ENCODE measurements at places on chromosomes 7 and 10.

DNA sequence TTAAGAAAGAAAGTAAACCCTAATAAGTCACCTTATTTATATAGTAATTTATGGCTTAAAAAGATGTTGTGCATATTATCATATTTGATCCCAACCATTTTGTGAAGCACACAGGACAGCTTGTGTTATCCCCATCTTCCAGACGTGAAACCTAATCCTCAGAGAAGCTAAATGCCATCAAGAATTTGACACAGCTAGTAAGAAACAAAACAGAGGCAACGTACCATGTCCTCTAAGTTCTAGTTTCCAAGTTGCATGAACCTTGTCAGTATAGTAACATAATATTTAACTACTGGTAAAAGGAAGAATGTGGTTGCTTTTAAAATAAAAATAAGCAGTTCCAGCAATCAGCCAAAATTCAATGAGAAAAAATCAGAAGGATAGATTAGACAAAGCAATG, 41.5 kb downstream of the PTN start:
- DNase-seq, result no peak

GRCh38 chr10:1102831-1103230, 46.6 kb downstream of the WDR37 start:
- DNase-seq, result no peak

DNA sequence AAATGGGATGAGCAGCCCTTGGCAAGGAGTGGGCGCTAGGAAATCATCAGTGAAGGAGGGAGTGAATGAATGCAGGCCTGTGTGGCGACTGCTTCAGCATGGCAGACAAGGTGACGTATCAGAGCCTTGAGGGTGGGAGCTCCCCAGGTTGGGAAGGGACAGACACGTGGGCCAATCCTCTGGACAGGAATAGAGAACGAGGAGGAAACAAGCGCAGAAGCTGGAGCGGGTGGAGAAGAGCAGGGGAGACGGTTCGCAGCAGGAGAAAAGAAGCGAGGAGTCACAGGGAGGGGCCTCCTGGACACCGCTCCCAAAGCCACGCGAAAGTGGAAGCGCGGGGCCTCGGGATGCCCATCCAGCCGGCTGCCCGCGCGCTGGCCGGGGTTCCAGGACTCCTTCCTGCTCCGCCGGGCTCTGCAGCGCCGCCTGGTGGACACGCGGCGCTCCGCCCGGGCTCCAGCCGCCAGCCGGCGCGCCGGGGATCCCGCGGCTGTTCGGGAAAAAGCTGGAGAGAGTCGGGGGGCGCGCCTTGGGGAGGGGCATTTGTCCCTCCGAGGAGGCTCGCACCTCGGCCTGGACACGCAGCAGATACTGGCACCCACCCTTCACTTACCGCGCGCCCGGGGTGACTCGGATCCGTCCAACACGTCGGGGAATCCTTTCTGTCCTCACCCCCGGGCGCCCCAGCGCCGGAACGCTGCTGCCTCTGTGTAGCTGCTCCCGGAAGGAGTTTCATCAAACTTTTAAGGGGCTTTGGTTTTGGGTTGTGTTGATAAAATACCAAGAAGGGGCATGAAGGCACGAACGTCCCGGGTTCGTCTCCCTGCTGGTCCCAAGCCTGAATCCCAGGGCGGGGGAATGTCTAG, 6.3 kb downstream of the ZNF503 start:
- DNase-seq, result no peak

DNA sequence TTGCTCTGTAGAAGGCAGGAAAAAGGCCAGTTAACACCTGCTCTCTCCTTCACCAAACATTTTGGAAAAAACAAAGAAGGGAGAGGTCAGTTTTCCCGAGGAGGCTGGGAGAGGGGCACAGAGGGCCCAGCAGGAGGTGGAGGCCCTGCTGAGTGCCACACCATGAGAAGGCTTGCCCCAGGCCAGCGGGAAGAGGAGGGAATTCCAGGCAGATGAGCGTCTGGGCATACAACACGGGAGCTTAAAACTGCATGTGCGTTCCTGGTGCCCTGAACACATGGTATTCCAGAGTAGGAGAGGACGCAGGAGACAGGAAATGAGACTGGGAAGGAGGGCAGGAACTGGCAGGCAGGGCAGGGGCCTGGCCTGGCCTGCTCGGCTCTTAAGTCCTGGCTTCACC, 182.4 kb downstream of the CCDC3 start:
- DNase-seq, result no peak

GRCh38 chr7:135385209-135385608, 124.7 kb downstream of the CNOT4 start:
- no peak for DNase-seq

DNA sequence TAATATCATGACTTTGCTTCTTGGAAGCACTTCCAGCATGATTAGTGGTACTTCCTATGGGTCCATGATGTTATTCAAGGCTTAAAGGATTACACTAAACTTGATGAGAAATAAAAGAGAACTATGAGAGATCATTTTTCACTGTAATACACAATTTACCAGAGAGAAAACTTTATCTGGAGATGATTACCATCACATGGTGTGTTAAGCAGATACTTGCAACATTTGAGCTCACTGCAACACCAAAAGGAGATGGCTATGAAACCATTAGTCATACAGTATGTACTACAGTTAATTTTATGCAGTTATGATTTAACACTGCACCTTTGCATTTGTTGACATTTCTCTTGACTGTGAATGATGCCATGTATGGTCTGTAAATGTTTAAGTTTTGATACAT, 311.3 kb upstream of the AOAH start:
- no peak for DNase-seq

DNA sequence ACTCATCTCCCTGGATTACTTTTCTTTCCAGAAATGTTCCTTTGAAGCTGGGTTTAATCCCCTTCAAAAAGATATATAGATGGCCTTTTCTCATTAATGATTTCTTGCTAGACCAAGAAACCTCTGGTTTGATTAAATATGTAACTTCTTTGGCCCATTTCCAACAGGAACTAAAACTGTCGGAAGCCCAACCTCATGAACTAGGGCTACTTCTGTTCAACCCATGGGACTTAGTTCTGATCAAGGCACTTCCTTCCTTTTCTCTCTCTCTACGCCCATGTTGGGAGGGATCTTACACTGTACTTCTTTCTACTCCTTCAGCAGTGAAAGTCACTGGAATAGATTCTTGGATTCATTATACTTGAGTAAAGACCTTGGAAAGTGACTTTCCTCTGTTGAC, 83.6 kb downstream of the TMEM106B start:
- no peak for DNase-seq

DNA sequence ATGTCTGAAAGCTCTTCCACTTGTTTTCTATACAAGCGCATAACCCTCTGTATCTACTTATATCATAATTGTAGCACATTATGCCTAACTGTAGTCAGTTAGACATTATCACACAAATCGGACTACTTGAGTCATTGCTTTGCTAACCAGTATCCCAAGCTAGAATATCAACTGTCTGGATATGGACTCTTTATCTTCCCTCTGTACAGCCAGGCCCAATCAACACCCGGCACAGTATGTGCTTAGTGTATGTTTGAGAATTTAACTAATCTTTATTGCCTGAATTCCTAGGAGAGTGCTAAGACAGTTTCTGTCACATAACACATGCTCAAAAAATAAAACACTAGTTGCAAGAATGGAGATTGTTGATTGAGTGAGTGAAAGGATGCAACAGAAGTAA, 211.2 kb downstream of the ARL4A start:
- DNase-seq, result no peak

DNA sequence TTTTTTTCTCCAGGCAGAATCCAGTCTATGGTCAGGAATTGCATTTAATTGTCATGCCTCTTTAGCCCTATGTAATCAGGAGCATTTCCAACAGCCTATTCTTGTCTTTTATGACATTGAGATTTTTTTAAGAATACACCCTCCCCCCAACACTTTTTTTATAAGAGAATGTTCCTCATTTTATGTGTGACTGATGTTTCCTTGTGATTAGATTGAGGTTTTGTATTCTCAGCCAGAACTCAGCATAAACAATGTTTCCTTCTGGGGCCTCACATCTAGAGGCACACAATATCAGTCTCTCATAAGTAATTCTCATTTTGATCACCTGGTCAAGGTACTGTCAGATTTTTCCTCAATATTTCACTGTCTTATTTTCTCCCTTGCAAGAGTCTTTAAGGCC, 193.4 kb upstream of the PDE1C start:
- no peak for DNase-seq

DNA sequence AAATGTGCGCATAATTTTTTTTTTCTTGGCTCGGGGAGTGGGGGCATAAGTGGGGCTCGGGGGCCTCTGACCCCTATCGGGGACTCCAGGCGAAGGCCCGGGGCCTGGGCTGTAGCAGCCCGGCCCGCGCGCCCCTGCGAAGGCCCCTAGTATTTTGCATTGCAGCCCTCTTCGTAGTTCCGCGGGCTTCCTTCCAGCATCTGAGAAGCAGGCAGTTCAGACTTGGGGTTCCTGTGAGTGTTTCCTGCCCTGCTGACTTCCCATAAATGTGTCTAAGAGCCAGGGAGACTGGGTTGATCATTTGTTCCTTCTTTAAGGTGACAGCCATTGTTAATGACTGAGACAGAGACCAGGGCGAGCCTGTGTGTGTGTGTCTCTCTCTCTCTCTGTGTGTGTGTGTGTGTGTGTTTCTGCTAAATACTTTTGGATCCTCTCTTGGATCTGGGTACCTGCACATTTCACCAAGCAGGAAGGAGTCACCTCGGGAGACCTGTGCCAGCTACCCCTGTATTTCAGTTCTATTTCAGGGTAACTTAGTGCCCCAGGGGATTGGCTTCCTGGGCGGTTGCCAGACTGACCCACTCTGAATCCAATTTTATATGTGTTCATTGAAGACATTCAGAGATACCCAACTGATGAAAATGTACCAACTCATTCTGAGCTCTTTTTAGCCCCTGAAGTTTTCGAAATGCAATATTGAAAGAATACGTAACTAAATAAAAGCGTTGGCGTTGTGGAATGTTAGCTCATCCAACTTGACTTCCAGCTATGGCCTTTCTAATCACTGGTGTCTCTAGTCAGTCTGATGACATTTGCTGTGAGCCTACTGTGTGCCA, 805 bp downstream of the MSRB2 start:
- no peak for DNase-seq

DNA sequence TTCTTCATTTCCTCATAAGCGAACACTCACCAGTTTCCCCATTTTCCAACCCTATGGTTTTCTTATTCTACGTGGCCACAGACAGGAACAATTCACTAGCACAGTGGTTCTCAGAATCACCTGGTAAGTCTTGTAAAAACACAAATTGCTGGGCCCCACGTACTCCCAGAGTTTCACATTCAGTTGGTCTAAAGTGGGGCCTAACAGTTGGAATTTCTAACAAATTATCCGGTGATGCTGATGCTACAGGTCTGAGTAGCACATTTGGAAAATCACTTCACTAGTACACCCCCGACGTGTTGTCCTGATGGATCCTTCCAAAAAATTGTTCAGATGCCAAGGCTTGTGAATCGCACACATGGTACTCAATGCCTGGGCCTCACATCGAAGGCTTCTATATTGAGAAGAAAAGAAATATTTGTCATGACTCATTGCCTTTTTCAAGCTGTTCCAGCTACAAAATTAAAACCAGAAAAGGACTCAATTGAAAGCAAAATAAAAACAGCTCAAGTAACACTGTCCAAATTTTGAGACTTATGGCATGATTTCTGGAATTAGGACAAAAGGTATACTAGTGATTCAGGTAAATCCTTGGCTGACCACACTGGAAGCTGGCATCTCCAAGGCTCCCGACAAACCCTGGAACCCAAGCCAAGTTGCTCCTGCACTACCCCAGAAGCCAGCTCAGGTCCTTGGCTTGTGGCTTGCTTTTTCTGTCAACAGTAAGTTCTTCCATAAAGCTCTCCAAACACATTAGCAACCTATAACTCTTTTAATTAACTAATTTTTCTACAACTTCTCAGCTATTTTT, 12.9 kb upstream of the VIM start:
- peak; percentile 79 for DNase-seq

- DNase-seq, result no peak
These were observed 29.5 kb downstream of the LRRC17 start for GRCh38 chr7:102942181-102942866.

GRCh38 chr7:4265066-4265465, 417.0 kb upstream of the FOXK1 start:
- DNase-seq, result no peak

- DNase-seq, result no peak
These were observed 30.5 kb downstream of the RGS10 start for GRCh38 chr10:119511828-119512515.

- no peak for DNase-seq
These were observed 20.6 kb downstream of the HTR5A start for GRCh38 chr7:155090684-155091083.

GRCh38 chr7:47008461-47008860, 573.5 kb downstream of the TNS3 start:
- DNase-seq, result no peak

- no peak for DNase-seq
These were observed 66.3 kb downstream of the SHOC2 start for GRCh38 chr10:110985497-110986275.

GRCh38 chr10:132010483-132010882, 28.8 kb upstream of the BNIP3 start:
- DNase-seq, result no peak

DNA sequence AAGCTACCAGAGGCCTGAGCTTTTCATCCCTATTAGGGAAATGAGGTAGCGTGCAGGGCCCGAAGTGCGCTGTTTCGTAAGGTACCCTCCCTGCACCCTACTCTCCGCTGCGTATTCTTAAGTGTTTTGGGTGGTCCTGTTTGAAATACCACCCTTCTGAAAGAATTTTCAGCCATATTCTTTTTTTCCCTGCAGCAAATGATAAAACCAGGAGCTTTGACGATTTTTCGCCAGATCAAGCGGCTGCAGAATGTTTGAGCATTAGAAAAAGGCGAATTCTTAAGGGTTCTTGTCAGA, 1.2 kb downstream of the RSBN1L start:
- DNase-seq, result no peak

DNA sequence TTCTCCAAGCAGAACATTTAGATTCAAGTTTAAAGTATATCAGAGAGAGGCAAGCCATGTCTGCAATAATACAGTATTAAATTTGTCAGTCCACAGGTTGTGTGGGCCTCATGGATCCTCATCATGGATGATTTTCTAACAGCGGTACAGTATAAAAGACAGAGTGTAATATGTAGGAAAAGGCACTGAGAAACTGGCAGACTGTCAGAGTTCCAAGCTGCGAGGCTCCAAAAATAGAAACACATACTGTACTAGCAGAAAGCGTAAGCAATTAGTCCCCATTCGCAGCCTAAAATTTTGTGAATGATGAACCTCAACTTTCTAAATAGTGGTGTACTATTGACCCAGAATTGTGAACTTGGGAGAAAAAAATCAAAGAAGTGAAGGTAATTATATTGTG, 933.3 kb downstream of the XPNPEP1 start:
- DNase-seq, result no peak
